Gastrocnemius medialis (tissue), 4 donors: ENCODE measurements at places on chromosomes 6 and 20. TPM values are rescaled to one million over a fixed set of nuclear protein-coding genes. Genes with fewer than 3 reads are reported as not detected.

The PROKR2 gene
- not detected for total RNA-seq

- H3K27ac ChIP-seq = no peak overlapping the region
- H3K27me3 ChIP-seq = no peaks in the 10 kb centered on the region
- no peaks in the 10 kb centered on the region for H3K36me3 ChIP-seq
- DNase-seq = no peak
- H3K4me3 ChIP-seq = no peak overlapping the region
These were observed 96.2 kb upstream of the MAP7 start for GRCh38 chr6:136646377-136646776.

DNA sequence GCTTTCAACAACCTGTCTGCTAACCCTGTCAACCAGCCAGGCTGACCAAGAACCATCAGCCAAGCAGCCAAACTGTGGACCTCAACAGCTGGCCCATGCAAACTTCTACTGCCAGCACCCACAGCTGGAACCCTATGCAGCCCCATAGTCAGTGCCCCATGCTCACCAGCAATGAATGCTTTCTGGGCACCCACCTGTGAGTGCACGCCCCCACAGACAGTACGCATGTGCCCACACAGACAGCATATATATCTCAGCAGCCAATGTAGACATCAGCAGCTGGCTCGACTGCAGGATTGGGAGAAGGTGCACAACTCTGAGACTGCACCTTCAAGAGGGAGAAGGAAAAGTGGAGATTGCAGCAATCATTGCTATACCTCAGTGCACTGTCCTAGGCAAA, 1534.6 kb downstream of the GRIK2 start:
- H3K4me3 ChIP-seq = no peak overlapping the region
- H3K36me3 ChIP-seq = no peaks in the 10 kb centered on the region
- no peak for DNase-seq
- H3K27me3 ChIP-seq = no peaks in the 10 kb centered on the region
- no peaks in the 10 kb centered on the region for H3K4me1 ChIP-seq
- no peak overlapping the region for H3K27ac ChIP-seq

GRCh38 chr6:85464260-85464644, 14.4 kb downstream of the NT5E start:
- H3K36me3 ChIP-seq = no peaks in the 10 kb centered on the region
- no peak overlapping the region for H3K4me3 ChIP-seq
- no peak overlapping the region for H3K27ac ChIP-seq
- H3K27me3 ChIP-seq = no peaks in the 10 kb centered on the region
- peaks cover 7% of the 10 kb centered on the region for H3K4me1 ChIP-seq
- no peak for DNase-seq

GRCh38 chr6:92538926-92539325, 880.4 kb downstream of the EPHA7 start:
- no peak overlapping the region for H3K4me3 ChIP-seq
- no peaks in the 10 kb centered on the region for H3K36me3 ChIP-seq

- no peaks in the 10 kb centered on the region for H3K36me3 ChIP-seq
- no peaks in the 10 kb centered on the region for H3K4me1 ChIP-seq
- H3K4me3 ChIP-seq = no peak overlapping the region
- H3K27ac ChIP-seq = no peak overlapping the region
- no peaks in the 10 kb centered on the region for H3K27me3 ChIP-seq
These were observed 21.6 kb upstream of the GJA1 start for GRCh38 chr6:121413879-121414278.

The TBX18 gene
- total RNA-seq = 1.7 TPM
